Mesendoderm (in vitro differentiated cells): ENCODE measurements at places on chromosomes 16 and 17.
A peak's percentile ranks its signal among the peaks of the same experiment; 100 is the strongest.

- peak; percentile 92 for DNase-seq
Observed at GRCh38 chr17:64263000-64263766, at the start of gene TEX2. TSS of gene TEX2 (minus strand) at chr17:64263260. CDS start at chr17:64214217, 49,043 bp downstream.

GRCh38 chr16:3732171-3732570, 14.8 kb upstream of the TRAP1 start:
- no peak for DNase-seq

DNA sequence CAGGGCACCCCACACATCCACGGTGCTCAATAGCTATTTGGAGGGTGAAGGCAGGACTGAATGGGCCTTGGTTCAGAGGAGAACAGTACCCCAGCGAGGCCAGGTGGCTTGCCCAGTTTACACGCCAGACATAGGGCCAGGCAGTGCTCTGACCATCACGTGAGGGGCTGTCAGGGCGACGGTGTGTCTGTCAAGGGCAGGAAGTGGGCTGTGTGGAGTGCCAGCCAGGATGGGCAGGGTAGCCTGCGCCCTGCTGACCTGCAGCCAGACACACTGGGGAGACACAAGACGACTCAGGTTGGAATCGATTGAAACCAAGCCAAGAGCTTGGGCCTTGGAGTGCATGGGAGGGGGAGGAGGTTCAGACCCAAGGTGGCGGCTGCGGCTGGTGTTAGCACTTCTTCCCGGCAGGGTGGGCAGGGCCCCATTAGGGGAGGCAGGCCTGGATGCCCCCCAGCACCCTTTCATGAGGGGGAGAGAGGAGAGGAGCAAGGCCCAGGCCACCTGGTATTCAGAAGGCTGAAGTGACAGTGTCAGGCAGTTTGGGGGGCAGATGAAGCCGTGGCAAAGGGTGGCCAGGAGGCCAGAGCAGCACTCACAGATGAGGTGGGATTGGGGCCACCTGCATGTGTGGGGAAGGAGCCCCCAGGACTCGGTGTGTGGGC, 68.2 kb downstream of the SREBF1 start:
- no peak for DNase-seq

GRCh38 chr17:34234616-34235015, 20.5 kb upstream of the CCL2 start:
- DNase-seq, result peak; percentile 75

DNA sequence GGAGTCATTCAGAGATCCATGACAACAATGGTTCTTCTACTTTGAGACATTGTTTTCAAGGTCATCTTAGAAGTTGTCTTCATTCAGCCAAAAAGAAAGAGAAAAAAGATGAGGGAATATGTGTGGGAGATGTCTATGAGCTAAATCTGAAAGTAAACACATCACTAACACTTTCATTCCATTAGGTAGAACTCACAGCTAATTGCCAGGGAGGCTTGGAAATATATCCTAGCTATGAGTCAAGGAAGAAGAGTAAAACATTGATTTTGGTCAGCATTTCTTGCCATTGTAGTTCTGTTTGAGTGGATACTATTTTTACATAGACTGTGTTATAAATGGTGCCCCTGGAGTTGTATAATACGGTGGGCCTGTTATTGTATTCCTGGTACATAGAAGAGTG, 316.4 kb upstream of the MYOCD start:
- DNase-seq, result no peak
